ENCODE measurements at places on chromosomes 7 and 10.

DNA sequence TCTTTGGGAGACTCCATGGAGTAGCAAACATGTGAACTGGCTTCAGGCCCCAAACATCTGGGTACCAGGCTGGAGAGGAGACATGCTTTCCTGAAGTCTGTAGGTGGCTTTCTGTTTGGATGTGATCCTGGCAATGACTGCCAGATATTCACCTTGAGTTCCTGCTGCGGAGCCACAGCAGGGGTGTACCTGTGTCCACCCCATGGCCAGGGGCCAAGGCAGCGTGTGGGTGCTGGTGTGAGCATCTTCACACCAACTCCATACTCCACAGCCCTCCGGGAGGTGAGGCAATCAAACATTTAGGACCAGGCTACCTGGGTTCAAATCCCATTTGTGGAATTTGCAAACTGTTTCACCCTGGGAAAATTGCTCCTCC, 113.0 kb downstream of the ADCY1 start:
- DNase-seq, result no peak

DNA sequence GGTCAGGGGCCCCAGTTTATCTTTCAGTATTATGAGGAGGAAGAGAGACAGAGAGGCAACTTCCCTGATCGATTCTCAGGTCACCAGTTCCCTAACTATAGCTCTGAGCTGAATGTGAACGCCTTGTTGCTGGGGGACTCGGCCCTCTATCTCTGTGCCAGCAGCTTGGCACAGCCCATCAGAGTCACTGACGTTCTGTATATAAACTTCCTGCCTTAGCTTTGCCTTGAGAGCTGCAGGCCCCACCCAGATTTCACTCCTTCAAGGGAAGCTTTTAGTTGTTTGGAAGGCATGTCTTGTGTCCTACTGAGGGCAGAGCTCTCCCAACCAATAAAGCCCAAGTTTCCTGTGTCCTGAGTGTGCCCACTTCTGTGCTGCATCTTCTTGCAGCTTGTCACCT, 242.5 kb upstream of the PRSS58 start:
- DNase-seq, result no peak

DNA sequence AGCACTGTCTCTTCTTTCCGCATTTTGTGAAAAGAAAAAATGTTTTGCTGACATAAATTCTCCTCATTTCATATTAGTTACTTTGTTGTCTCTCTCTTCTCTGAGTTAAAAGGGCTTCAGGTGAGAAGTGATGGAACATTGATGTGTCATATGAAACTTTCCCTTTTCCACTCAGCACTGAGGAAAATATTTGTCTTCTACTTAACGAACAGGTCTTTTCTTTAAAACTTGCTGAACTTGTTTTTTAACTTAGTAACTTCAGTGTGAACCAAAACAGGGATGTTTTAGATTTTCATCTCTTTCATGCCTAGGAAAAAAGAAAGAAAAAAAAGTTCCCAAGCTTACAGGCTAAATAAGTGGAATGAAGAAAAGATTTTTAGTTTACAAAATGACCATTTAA, 19.0 kb upstream of the TSPAN12 start:
- no peak for DNase-seq

- no peak for DNase-seq
Measured at GRCh38 chr10:19892270-19892669, 76.0 kb downstream of the PLXDC2 start.

DNA sequence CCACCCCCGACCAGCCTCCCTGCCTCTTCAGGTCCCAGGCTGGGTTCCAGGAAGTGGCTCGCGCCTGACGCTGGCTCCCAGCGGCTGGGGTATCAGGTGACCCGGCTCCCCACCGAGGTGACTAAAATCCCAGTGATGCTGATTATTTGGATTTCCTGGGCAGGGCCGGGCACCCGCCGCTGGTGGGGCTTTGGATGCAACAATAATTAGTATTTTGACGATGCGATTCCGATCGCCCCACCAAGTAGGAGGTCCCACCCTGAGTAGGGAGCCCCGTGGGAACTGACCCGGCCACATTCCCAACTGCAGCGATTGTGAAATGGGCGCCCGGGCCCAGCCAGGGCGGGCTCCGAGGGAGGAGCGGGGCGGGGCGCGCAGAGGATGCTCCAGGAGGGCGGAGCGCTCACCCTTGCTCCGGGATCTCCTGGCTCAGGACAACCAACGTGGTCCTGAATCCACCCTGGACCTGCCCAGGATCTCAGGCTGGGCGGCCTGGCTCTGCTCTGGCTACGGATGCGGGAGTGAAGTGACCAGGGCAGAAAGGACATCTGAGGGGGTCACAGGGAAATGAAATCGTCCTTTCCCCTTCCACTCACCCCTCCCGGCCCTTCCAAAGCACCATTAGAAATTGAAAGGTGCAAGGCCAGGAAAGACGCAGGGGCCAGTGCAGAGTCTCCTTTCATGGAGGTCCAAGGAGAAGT, 32.6 kb downstream of the DUSP5 start:
- no peak for DNase-seq

- DNase-seq, result peak; percentile 24
Measured at GRCh38 chr7:36686499-36686898, 37.8 kb downstream of the AOAH start.

DNA sequence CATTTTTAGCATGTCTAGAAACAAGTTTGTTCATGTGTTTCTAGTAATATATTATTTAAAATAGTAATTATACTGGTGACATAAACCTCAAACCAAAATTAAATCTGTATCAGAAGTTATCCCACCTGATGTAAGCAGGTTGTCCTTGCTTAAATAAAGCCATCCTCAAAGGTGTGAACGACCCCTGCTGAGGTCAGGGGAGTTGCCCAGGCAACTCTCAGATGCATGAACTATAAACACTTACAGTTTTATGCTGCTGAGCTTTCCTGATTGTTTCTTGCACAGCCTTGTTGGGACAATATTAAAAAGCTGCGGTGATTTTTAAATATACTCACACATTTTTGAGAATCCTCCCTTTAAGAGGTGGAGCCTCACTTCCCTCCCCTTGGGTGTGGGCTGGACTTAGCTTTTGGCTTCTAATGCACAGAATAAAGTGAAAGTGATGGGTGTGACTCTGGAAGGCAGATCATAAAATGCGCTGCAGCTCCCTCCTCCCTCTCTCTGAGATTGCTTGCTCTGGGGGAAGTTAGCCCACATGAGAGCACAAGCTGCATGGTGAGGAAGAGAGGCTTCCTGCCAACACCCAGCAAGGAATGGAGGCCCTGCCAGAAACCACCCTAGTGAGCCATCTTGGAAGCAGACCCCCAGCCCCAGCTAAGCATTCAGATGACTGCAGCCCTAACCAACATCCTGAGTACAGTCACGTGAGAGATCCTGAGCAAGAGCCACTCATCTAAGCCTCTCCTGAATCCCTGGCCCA, 152.7 kb downstream of the SKIDA1 start:
- no peak for DNase-seq

DNA sequence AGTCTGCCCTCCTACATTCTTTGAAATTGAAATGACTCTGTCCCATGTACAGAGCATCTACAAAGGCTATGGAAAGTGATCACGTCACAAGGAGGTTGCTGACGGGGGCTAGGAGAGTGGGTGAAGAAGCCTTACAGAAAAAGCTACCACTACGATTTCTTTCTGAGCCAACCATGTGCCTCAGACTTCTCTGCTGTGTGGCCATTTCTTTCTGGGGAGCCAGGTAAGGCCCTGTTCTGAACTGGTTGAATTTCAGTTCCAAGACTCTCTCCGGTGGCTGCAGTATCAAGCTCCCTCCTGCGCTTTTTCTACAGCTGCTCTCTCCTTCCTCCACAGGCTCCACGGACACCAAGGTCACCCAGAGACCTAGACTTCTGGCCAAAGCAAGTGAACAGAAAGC, 112.5 kb upstream of the PRSS1 start:
- no peak for DNase-seq

- DNase-seq, result no peak
Measured at GRCh38 chr10:110105873-110106272, 98.1 kb downstream of the ADD3 start.

DNA sequence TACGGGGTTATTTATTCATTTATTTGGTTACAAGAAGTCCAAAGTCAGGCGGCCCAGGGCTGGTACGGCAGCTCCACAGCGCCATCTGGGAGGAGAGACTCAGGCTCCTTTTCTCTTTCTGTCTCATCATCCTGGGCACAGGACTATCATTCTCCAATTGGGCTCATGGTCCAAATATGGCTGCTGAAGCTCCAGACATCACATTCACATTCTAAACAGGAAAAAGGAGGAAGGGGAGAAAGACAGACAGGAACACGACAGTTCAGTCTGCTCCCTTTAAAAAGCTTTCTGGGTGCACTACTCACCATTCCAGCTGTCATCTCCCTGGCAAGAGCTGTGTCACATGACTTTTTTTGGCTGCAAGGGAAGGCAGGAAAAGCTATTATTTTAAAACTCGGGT, 74.4 kb upstream of the PDZD8 start:
- DNase-seq, result no peak

- DNase-seq, result no peak
Measured at GRCh38 chr10:61847640-61848039, 53.9 kb upstream of the ARID5B start.

GRCh38 chr10:122349758-122350369, 24.6 kb upstream of the PLEKHA1 start:
- DNase-seq, result no peak

GRCh38 chr7:129376076-129376777, 58.0 kb upstream of the STRIP2 start:
- DNase-seq, result peak; percentile 11

- no peak for DNase-seq
Measured at GRCh38 chr7:40584667-40585433, 450.0 kb downstream of the SUGCT start.

DNA sequence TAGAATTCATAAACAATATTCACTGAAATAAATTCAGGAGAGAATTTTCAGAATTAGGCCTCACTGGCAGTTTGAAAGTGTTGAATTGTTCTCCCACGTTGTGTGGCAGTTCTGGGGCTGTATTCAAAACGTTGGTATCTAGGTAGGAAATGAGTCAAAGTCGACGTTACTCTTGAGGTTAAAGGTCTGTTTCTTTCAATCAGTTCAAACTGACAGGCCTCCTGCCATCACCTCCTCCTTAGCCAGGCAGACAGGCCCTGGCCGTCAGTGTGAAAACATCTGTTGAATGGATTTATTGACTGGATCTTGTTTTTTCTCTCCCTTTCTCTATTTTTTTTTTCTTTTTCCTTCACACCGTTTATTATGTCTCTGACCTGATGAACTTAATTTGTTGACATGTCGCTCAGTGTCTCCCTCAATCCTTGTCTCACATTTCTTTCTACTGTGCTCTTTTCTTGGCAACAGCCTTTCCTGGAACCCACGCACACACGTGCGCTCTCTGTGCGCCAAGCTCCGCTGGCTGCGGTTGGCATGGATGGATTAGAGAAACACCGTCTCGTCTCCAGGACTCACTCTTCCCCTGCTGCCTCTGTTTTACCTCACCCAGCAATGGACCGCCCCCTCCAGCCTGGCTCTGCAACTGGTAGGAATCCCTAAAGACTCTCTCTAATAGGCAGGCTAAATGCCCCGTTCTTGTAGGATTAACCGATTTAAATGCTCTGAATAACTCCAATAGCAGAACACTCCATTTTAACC, 231.7 kb downstream of the HDAC9 start:
- DNase-seq, result no peak

DNA sequence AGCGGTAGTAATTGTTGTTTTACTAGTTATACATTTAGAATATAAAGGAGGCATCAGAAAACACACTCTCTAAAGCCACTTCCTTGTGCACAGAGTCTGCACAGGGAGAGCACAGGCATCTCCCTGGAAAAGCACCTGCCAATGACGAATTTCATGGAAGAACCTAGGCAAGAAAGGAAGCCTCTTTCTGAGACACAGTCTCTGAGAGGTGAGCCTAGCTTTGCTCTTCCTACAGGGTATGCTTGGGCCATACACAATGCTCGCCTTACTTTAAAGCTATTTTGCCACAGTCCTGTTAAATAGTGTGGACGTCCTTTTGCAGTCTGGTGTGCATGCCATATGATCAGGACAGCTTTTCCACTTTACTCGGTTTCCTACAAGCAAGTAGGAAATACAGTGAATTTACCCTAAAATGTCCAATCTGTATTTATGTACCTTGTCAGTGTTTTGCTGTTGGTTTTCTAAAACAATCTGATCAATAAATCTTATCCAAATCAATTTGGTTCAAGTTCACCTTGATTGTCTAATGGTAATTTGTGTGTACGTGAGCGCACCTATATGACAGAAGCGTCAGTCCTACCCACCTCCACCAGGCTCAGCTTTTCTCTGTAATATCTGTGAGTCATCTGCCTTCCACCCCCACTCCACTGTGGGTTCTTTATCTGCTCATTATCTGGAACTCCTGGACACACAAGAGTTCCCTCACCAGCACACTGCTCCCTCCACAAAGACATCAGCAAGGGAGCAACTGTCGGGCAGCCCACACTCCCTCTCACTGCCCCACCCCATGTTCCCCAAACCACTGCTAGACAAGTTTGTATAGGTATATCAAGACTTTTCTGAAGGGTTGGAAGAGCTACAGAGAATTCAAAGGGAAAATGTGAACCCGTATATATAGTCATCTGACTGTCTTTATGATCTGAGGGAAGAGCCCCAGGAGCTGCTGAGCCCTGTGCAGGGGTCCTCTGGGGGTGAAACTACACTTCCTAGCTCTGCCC, 65.2 kb downstream of the KLHDC10 start:
- no peak for DNase-seq

DNA sequence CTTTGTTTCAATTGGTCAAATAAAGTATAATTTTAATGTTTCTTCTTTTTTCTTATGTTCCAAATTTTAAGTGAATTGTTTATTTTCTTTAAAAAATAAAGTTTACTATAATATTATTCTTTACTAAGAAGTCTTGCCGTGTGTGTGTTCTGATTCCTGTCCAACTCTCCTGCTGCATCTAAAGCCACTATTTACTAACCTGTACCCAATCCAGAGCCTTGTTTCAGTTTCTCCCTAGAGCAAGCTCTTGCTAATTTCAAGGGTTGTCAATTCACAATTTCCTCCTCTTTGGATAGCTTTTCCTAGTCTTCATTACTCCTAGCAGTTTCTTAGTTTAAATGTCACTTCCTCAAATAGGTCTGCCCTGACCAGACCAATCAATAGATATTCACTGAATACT, 314.9 kb upstream of the SEMA3A start:
- no peak for DNase-seq

DNA sequence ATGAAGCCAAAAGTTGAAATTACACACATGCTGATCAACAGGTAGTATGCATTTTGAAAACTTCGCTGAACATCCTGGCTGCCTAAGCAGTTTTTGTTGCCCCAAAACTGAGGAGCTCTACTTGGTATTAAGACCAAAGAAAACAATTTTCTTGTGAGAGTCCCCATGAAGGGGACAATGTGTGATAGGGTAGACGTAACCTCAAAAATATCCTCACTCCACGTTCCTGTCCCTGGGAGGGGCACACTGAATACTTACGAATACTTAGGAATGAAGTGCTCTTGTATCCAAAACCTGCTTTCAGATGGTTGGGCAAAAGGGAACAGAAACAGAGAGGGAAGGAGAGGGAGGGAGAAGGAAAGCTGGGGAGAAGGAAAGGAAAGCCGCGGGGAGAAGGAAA, 24.7 kb downstream of the CCDC6 start:
- no peak for DNase-seq

GRCh38 chr10:10270126-10271050, 747.3 kb upstream of the CELF2 start:
- no peak for DNase-seq

DNA sequence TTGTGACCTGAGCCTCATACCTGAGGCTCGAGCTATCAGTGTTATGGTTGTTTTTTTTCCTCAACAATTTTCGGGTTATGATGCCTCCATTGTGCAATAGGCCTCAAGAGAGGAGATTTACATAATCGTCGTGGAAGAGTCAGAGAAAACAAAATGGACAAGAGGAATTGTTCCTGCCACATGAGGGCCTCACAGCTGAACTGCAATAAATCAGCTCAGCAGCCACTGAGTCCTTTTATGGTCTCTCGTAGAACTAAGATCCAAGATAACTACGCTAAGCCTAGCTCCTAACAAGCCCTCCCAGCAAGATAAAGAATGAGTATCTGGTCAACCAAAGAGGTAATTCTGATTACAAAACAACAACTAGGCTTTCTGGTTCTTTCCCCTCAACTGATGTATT, 336.8 kb downstream of the WDR11 start:
- DNase-seq, result no peak

Data from stimulated activated CD8-positive, alpha-beta memory T cell treated with anti-CD3 and anti-CD28 coated beads, Interleukin-12 subunit alpha, Interleukin-12 subunit beta, amount 100 ng/mL, for 1 hour (primary cell).